Epithelial cell of prostate (primary cell): ENCODE measurements at places on chromosomes 3 and 15.

DNA sequence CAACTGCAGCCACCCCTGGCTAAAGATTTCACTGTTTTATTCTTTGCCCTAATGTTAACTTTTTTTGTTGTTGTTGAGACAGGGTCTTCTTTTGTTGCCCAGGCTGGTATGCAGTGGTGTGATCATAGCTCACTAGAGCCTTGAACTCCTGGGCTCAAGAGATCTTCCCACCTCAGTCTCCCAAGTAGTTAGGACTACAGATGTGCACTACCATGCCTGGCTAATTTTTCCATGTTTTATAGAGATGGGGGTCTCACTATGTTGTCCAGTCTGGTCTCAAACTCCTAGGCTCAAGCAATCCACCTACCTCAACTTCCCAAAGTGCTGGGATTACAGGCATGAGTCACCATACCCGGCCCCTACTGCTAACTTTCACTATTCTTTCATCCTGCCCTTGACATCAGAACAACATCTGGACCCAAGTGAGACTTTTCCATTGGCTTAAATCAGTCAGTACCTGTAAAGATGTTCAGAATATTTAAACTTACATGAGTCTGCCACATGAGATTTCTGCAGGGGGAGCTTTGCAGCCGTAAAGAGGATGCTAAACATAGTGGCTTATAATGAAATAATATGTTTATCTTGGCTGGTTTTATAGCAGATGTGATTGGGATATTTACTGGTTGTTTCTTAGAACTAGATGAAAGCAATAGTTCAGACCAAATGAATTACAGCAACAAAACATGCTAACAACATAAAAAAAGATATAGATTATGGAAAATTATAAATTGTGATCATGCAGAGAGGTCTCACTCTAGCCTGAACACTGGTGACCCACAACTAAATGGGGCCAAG, 73.6 kb downstream of the HMG20A start:
- no peak for DNase-seq

GRCh38 chr15:89121414-89121813, 33.2 kb downstream of the ABHD2 start:
- peak; percentile 83 for DNase-seq

GRCh38 chr3:53850895-53851294, 4.5 kb downstream of the IL17RB start:
- no peak for DNase-seq

GRCh38 chr15:33119273-33119672, 75.2 kb downstream of the FMN1 start:
- no peak for DNase-seq

- DNase-seq = no peak
These were observed 3.7 kb downstream of the MKRN2OS start for GRCh38 chr3:12541625-12542024.

DNA sequence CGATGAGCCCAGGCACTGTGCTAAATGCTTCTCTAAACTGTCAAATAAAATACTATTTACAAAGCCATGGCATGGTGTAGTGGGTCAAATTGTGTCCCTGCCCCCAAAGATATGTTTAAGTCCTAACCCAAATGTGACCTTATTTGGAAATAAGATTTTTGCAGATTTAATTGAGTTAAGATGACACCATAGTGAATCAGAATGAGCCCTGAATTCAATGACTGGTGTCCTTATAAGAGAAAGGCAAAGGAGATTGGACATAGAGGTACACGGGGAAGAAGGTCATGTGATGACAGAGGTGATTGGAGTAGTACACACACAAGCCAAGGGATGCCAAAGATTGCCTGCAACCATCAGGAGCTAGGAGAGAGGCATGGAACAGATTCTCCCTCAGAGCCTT, 121.6 kb upstream of the VEPH1 start:
- DNase-seq = no peak

- no peak for DNase-seq
These were observed 46.1 kb upstream of the FGD5 start for GRCh38 chr3:14772533-14773138.

GRCh38 chr15:45136378-45136764, 6.6 kb downstream of the DUOX1 start:
- DNase-seq = no peak

DNA sequence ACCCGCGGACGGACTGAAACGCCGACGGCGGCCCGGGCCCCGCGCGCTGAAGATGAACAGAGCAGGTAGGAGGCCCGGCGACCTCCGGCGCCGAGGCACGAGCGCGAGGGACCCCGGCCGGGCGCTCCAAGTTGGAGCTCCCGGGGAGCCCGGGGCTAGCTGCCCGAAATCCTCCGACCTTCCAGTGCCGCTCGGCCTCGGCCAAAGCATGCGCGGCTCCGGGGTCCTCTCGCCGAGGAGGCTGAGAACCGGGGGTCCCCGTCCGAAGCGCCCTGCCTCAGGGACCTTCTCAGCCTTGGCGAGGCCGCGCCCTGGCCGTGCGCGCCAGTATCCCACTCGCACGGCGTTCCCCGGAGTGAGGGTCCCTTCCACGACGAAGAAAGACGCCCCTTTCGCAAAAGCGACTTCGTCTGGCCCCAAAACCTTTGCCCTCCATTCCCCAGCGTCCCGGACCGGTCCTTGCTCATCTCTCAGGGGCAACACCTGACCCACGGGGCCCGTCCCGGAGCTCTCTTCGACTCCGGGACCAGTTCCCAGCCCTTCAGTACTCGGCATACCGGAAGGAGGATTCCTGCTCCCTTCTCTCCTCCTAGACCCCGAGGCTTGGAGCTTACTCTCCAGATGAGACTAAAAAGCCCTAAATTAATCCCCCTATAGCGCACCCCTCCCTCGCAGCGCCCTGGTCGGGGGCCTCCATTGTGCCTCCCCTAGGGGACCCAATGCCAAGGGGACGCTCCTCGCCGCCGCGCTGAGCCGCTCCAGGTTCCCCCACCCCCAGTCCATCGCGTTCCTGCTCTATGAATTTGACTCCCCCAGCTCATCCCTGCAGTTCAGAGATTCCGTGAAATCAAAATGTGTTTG, 7.7 kb upstream of the FGD5 start:
- DNase-seq = no peak
